CD4-positive, alpha-beta T cell treated with Interleukin-15 for 1 hour (primary cell): ENCODE measurements at places on chromosomes 6 and 20.

DNA sequence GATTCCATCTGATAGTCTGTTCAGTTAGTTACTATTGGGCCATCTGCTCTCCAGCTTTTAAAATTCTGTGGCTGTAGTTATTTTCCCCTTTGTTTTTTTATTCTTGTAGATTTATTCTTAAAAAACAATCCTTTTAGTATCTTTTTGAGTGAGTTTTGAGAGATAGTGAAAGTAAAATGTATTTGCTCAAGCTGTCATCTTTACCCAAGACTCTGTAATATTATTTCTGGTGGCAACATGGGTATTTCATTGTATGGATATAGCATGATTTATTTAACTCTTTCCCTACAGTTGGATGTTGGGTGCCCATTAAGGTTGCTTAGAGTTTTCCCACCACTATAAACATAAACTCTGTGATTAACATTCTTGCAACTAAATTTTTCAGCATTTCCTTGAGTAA is 24.6 kb downstream of the STK4 start:
- no peak for DNase-seq

DNA sequence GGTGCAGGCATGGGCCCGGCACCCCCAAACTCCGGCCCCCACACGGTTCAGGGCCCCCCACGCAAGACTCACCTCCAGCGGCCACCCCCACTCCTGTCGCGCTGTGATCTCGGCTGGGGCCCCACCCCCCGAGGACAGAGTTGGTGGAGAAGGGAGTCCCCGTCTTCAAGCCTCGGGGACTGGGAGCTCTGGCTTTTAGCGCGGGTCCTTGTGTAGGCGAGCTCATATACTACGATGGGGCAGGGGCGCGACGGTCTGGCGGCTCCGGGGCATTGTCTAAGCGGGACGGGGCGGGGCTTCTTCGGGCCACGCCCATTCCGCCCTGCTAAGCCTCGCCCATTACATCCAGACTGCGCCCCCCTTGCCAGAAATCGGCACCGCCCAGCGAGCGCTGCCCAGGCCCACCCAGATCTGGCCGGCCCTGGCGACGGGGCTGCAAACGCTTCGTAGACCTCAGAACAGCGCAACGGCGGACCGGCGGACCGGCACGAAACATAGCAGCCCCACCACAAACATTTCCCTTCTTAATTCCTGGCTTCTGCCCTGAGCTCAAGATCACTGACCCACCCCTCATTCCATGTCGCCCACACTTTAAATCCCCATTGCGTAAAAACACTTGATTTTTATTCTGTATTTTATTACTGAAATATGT is 1.0 kb upstream of the DDAH2 start:
- DNase-seq = peak; percentile 76

GRCh38 chr6:134303891-134304290 is 14.0 kb downstream of the SGK1 start:
- no peak for DNase-seq

GRCh38 chr20:10832141-10832540 is 158.3 kb upstream of the JAG1 start:
- no peak for DNase-seq

GRCh38 chr6:34575326-34575725 is 19.2 kb upstream of the SPDEF start:
- no peak for DNase-seq

DNA sequence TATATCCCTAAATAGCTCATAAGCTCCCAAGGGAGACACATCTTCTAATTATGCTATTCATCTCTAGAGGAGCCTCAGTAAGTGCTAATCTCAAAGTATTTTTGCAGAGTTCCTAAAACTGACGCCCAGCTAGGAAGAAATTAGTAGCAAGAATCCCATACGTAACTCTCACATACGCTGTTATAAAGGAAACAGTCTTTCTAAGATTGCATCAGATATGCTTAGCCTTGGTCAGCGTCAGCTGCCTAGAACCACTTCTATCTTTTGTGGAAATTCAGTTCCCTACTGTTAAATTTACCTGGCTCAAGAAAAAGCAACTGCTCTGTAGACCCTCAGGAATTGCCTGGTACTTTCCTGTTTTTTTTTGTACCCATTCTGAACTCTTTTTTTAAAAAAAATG is 13.6 kb downstream of the RIPOR2 start:
- no peak for DNase-seq

- DNase-seq = no peak
Measured at GRCh38 chr20:45969712-45970634, 2.0 kb downstream of the ZNF335 start.

- DNase-seq = peak; percentile 75
Measured at GRCh38 chr20:47438464-47439381, 63.0 kb upstream of the NCOA3 start.
